Fibroblast of skin of scalp (primary cell): ENCODE measurements at places on chromosomes 13 and 19.

DNA sequence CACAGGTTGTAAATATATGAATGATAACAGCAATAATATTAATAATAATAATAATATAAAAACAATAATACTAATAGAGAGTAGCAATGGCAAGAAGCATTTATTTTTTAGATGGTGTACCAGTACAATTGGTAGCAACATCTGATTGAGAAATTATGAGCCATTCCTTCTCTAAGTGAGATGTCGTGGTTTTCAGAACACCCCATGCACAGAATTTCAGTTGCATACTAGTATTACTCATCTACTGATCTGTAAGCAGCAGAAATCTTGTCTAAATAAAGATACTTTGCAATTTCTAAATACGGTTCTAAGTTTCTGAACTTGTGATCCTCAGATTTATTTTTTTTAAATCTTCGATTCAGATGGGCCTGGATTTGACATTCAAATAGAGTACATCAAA is 788.0 kb upstream of the ATXN8OS start:
- peak; percentile 46 for DNase-seq

DNA sequence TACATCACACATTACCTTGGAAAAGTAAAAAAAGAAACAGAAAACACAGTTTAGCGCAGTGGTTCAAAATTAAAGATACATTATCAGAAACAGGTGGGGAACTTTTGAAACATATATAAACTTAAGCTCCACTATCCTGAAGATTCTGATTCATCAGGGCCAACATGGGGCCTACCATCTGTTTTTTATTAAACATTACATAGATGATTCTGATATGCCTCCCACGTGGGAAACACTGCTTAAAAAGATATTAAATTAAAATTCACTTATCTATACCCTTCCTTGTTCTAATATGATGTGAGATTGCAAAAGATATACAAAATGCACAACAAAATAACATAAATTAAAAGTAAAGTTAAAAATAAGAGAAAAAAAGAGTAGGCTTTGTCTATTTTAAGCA is 125.0 kb downstream of the VWA8 start:
- peak; percentile 77 for DNase-seq

- peak; percentile 69 for DNase-seq
These were observed 73.9 kb downstream of the KCTD12 start for GRCh38 chr13:76812206-76812897.

DNA sequence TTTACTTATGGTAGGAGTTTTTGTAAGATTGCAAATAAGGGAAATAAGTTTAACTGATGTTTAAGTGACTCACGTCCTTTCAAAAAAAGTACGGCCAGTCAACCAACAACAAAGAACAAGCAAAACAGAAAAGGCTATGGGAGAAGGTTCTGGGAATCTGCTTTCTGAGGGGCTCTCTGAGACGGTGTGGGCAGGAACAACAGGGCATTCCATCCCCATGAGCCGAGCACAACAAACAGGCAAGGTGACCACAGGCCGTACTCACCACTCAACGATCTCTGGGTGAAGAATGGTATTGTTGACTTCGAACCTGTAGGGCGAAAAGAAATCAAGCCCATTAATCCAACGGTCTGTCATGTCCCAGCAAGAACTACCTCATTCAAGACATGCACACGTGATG is 43.8 kb downstream of the PEPD start:
- DNase-seq: no peak
